Activated T-helper 1 cell treated with anti-CD3 and anti-CD28 coated beads, Interleukin-2, amount 50 U/mL, for 16 hours (primary cell): ENCODE measurements at places on chromosomes 12 and 14.

- DNase-seq: no peak
These were observed 5.7 kb downstream of the ARPC3 start for GRCh38 chr12:110444455-110444854.

- no peak for DNase-seq
These were observed 117.6 kb upstream of the PLEKHG7 start for GRCh38 chr12:92585115-92585727.

DNA sequence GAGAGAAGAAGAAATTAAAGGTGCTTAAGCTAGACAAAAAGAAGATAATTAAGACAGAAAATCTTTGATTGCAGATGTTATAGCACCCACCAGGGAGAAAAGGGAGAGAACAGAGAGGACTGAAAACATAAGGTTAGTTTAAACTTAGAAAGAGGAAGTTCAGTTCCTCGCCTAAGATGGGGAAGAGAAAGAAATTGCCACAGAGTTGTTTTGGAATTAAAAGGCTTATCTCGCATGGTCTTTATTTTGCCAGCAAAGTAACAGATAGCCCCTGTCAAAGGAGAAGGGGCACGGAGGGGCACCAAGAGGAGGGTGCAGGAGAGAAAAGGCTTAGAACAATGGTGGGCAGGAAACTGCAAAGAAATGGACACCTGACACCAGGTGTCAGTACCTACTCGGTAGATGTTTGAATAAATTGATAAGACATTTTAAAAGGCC, 17.8 kb upstream of the OXA1L start:
- no peak for DNase-seq

DNA sequence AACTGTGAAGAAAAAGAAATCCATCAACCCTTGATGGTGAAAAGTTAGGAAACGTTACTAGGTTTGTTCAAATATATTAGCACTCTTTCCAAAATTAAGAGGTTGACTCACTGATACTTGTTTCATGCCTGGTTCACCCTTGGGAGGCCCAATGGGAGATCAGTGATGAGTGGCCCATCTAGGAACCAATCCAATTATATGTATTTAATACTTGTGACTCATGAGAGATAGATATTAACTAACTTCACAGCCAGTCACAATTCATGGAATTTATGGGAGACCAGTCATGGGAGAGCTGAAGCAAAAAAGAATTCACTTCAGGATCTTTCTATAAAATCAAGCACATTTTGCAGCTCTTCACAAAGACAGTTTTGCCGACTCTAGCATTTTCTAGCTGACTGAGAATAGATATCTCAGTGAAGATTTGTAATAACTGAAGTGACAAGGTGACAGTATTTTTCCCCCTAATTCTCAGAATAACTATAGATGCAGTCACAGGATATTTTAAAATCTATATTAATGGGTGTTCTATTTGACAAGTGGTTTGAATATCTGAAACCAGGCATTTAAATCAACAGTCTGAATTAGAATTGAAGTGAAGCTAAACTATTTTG, 230.2 kb downstream of the EPS8 start:
- DNase-seq: no peak

DNA sequence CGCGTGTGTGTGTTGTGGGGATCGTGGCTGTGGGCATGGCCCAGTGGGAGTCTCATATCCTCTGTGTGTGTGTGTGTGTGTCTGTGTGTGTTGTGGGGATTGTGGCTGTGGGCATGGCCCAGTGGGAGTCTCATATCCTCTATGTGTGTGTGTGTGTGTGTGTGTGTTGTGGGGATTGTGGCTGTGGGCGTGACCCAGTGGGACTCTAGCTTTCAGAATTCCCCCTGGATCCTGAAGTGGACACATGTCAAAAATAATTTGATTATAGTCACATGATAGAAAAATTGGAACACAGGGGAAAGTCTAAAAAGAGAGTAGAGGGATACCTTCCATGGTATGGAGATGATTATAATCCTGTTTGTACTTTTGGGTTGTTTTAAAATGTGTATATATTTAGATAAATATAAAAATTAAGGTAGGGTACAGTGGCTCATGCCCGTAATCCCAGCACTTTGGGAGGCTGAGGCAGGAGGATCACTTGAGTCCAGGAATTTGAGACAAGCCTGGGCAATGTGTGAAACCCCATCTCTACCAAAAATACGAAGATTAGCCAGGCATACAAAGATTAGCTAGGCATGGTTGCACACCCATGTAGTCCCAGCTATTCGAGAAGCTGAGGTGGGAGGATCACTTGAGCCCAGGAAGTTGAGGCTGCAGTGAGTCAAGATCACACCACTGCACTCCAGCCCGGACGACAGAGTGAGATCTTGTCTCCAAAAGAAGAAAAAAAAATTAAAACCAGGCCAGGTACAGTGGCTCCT, 11.0 kb downstream of the PAPLN start:
- DNase-seq: no peak

DNA sequence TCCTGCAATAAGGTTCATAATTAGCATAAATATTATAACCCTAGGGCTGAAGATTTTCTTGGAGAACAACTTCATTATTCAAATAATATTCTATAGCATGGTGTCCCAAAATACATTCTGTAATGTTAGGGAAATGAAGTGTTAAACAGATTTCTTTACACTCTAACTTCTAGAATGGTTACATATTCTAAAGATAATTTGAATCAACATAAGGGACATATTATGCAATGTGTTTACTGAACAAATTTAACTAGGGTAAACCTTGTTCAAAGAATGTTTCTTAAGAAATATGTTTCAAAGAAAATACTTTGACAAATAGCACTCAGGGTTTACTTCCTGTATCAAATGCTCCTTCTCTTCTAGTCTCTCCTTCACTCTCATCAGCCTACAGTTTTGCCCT, 281.6 kb downstream of the SLC6A15 start:
- DNase-seq: no peak

- DNase-seq: no peak
These were observed 275.3 kb downstream of the EGLN3 start for GRCh38 chr14:33675415-33676130.

DNA sequence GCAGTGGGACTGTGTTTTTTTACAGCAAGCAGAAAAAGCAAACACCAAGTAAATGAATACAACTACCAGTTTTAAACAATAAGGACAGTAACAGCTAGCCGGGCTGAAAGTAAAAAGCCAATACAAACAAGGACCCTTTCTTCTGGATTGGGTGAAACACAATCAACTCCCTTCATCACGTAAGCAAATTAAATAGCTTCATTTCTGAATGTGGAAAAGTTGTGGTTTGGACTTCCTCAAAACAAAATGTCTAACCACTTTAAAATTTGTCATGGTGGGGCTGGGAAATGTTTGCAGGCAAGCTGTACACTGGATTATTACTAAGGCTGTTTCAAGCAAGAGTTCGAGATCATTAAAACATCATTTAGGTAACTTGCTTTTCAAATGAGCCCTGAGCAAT, 47.4 kb downstream of the TCHP start:
- no peak for DNase-seq

DNA sequence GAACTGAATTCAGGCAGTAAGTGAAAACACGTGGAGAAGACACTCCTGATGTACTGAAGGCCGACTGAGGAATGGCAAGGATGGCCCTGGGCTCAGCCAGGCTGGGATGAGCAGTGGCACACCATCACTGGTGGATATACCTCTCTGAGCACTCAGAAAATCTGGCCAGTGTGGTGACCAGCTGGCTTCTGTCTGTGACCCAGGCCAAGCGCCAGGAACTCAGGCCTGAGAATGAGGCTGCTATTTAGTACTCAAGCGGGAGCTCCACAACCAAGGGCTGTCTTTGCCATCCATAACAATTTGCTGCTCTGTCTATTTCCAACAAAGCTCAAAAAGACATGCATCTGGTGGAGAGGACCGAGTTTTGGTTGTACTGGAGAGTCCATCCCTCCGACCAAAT, 586.3 kb downstream of the BCL11B start:
- DNase-seq: no peak

DNA sequence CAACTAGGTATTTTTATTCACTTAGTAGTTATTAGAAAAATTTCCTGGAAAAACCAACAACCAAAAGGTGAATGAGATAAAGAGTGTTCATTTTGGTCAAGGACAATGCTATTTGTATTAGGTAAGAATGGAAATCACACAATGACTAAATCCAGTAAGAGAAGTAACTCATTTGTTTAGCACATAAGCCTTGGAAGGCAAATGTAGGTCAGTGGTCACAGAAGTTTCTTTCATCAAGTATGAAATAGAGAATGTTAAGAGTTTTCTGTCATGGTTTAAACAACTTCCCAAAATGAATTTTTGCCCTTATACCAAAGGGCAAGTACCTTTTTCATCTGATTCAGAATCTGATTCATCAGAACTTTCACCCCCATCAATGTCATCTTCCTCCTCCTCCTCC, 101.7 kb downstream of the KIF21A start:
- no peak for DNase-seq

- DNase-seq: peak; percentile 24
These were observed 20.5 kb upstream of the FAM181A start for GRCh38 chr14:93906341-93907329.

- no peak for DNase-seq
These were observed 123.1 kb downstream of the ANO6 start for GRCh38 chr12:45339035-45339434.

GRCh38 chr14:36647824-36648753, 13.6 kb upstream of the PAX9 start:
- no peak for DNase-seq

GRCh38 chr14:23406244-23406643, 1.8 kb downstream of the MYH6 start:
- DNase-seq: no peak

- no peak for DNase-seq
These were observed at the start of gene TMEM52B for GRCh38 chr12:10178821-10179220. TSS of gene TMEM52B (plus strand) at chr12:10179032. CDS start at chr12:10179575, 543 bp downstream.

- no peak for DNase-seq
These were observed 36.9 kb upstream of the NCOR2 start for GRCh38 chr12:124604264-124604680.

DNA sequence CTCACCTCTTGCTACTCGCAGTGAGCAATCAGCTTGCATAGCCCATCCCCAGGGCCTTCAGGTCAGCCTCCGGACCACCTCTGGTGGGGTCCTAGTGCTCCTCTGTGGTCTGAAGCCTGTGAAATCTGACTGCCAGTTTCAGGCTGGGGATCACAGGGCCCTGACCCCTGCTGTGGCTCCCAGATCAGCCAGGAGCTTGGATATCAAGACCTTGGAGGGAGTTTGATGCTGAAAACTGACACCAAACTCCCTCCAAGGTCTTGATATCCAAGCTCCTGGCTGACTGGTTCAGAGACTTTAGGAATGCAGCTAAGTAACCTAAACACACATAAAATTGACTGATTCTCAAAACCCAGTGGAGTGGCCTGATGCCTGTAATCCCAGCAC, 19.8 kb upstream of the DHRS4 start:
- DNase-seq: no peak

DNA sequence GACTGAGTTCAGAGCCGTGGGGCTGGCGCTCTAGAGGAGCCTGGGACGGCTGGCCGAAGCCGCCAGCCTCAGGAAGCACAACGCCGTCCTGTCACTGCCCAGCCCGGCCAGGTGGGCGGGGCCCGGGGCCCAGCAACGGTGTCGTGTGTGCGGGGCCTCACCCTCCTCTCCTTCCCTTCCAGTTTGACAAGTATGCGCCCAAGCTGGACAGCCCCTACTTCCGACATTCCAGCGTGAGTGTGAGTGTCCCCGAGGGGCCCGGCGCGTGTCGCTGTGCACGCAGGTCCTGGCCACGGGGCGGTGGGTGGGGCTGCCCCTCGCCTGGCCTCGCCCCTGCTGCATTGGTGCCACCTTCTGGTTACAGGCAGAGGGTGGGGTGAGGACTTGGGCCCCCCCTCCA, 38.3 kb downstream of the LRCOL1 start:
- no peak for DNase-seq

DNA sequence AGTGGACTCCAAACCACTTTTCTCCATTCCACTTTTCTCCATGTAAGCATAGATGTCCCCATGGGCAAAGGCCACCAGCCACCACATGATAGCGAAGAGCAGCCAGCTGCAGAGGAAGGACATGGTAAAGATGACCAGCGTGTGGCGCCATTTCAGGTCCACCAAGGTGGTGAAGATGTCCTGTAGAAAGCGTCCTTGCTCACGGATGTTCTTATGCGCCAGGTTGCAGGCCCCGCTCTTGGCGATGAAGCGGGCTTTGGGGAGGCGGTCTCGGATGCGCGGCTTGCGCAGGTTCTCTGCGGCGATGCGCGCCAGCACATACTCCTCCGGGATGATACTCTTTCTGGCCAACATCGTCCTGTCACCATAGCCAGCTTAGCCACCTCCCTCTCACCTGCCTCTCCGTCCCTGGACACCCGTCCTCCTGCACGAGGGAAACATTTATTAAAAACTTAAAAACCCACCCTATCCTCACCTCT, 1.2 kb downstream of the KCNJ8 start:
- DNase-seq: no peak

DNA sequence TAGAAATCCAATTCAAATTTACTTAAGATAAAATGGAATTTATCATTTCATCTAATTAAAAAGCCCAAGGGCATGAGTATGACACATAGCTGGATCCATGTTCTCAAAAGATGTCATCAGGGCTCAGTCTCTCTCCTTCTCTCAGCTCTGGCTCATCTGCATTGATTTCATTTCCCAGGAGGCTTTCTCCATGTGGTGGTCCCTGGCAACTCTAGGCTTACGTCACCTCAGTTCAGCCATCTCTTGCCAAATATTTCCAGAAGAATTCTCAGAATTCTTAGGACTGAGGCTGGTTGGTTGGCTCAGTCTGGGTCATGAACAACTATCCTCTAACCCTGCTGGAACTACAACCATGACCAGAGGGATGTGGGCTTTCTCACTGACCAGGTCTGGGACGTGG, 65.3 kb downstream of the FOS start:
- no peak for DNase-seq

GRCh38 chr12:28023156-28023887, 50.8 kb upstream of the PTHLH start:
- no peak for DNase-seq

GRCh38 chr12:88684610-88685009, 104.3 kb upstream of the KITLG start:
- DNase-seq: no peak

DNA sequence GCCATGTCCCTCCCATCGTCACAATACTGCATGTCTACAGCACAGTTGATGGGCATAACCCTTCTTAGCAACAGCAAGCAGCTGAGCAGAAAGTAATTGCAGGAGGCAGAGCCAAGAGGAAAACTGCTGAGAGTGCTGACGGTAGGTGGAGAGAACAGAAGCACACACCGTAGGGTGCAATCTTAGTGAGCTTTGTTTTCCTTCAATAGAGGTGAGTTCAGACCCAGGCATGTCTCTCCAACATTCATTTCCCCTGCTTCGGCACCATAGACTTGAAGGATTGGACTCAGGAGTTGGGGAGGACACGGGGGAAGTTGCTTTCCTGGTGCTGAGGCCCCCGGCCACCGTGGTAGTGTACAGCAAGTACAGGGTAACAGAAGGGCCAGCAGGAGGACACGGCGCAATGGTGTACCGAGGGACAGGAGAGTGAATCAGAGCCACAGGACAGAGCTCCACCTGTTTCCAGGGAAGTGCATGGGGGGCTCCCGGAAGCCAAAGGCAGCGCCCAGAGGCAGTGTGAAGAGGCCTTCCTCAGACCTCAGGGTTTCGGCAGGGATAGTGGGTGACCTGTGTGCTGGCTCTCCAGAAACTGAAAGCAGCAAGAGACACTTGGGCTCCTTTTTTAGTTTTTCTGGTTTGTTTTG, 36.3 kb upstream of the SINHCAF start:
- DNase-seq: no peak
